CD4-positive, alpha-beta memory T cell (primary cell): ENCODE measurements at places on chromosomes 3 and 15. TPM values are rescaled to one million over a fixed set of nuclear protein-coding genes. Genes with fewer than 3 reads are reported as not detected.

Gene UROC1
- total RNA-seq: not detected

Gene CA12
- total RNA-seq: not detected

Gene CLDN18
- total RNA-seq: not detected

Gene CCDC39
- not detected for total RNA-seq

Gene MESP1
- total RNA-seq: 0.53 TPM

Gene CHRFAM7A
- 0.33 TPM for total RNA-seq

Gene PLA2G4D
- total RNA-seq: not detected

Gene LARP6
- total RNA-seq: not detected

Gene SEMA7A
- 1.2 TPM for total RNA-seq

Gene PLSCR2
- total RNA-seq: 0.72 TPM

Gene C2CD4A
- 0.11 TPM for total RNA-seq

Gene KIF23
- 0.20 TPM for total RNA-seq

Gene THRB
- total RNA-seq: not detected

Gene EID1
- 91.2 TPM for total RNA-seq

Gene AADAC
- not detected for total RNA-seq

Gene ALS2CL
- total RNA-seq: 29.8 TPM

Gene TMEM115
- 31.1 TPM for total RNA-seq

Gene TIMMDC1
- total RNA-seq: 72.3 TPM

Gene ST8SIA2
- total RNA-seq: not detected

Gene CDCP1
- 0.35 TPM for total RNA-seq

Gene GP5
- total RNA-seq: 3.8 TPM

Gene ZIC1
- total RNA-seq: not detected

Gene GP9
- not detected for total RNA-seq

Gene EPM2AIP1
- 46.3 TPM for total RNA-seq

Gene SCAANT1
- total RNA-seq: not detected

Gene C15orf62
- total RNA-seq: 3.5 TPM

Gene SH2D7
- total RNA-seq: not detected

Gene PRR20G
- not detected for total RNA-seq

Gene PRSS50
- total RNA-seq: not detected

Gene JMJD7
- total RNA-seq: 75.0 TPM

Gene ECE2
- not detected for total RNA-seq

Gene DNAH12
- 0.11 TPM for total RNA-seq

Gene CSPG4
- not detected for total RNA-seq

Gene GOLGA8R
- total RNA-seq: 4.6 TPM

Gene ONECUT1
- total RNA-seq: not detected

Gene DGKG
- total RNA-seq: 0.75 TPM

Gene NR2F2
- not detected for total RNA-seq

Gene LRRC34
- total RNA-seq: 0.33 TPM

Gene NAALADL2
- not detected for total RNA-seq

Gene WDR72
- not detected for total RNA-seq

Gene LSAMP
- total RNA-seq: not detected

Gene ATP13A5
- not detected for total RNA-seq

Gene ERC2
- total RNA-seq: not detected

Gene TMEM40
- total RNA-seq: not detected

Gene SLC9C1
- total RNA-seq: not detected

Gene CACNA2D3
- not detected for total RNA-seq

Gene GNB4
- 0.96 TPM for total RNA-seq

Gene CYP1A2
- total RNA-seq: not detected

Gene DUOXA2
- total RNA-seq: not detected

Gene DCBLD2
- total RNA-seq: 2.5 TPM

Gene LRRIQ4
- not detected for total RNA-seq
